Naive thymus-derived CD4-positive, alpha-beta T cell (primary cell): ENCODE measurements at places on chromosomes 3 and 15. TPM values are rescaled to one million over a fixed set of nuclear protein-coding genes. Genes with fewer than 3 reads are reported as not detected.

MASP1 gene
- not detected for total RNA-seq

IL17RE gene
- total RNA-seq: 0.24 TPM

LIPH gene
- not detected for total RNA-seq

ARHGAP11A gene
- 5.6 TPM for total RNA-seq

ITIH1 gene
- not detected for total RNA-seq

LSAMP gene
- not detected for total RNA-seq

GABRG3 gene
- not detected for total RNA-seq

DPPA2 gene
- total RNA-seq: not detected
